ENCODE measurements at places on chromosomes 4 and X.

DNA sequence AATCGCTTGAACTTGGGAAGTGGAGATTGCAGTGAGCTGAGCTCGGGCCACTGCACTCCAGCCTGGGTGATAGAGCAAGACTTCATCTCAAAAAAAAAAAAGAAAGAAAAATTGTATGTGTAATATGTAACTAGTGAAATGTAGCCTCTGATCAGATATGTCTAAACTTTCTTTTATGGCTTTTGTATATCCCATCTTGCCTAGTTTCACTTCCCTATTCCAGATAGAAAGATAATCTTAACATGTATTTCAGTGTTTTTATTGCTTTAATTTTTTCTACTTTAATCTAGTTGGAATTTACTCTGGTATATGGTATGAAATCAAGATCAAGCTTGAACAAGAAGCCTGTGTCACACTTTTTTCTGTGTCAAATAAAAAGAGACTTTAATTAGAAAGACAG lies 1.9 kb upstream of the ZNF41 start:
- no peak for DNase-seq

DNA sequence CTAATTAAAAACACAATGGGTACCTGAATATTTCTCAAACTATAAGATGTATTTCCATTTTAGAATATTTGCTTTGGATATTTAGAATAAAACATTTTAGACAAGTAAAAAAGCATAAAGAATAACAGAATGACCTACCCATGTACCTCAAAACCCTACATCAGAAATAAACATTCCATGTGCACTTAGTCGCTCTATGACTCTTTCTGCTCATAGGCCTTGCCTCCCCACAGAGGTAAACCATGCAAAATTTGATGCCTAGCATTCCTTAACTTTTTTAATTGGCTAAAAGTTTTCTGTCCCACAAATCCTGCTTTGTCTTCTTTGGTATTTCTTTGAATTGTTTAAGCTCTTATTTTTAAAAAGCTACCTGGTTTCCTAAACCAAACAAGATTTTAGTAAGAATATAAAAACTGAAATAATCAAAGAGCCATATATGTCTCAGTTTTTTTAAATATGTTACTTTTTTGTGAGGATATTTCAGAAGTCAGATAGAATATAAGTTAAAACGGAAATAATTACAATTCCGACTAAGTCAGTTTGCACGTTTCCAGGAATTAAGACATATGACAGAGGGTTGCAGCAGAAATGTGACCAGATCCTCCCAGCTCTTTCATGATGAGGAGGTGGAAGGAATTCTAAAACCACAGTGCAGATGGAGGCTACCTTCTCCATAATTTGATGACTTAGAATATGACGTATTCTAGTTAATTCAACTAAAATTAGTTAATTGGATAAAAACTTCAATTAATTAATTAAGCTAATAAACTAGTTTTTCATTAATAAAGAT lies 102.5 kb downstream of the FIP1L1 start:
- DNase-seq: no peak

DNA sequence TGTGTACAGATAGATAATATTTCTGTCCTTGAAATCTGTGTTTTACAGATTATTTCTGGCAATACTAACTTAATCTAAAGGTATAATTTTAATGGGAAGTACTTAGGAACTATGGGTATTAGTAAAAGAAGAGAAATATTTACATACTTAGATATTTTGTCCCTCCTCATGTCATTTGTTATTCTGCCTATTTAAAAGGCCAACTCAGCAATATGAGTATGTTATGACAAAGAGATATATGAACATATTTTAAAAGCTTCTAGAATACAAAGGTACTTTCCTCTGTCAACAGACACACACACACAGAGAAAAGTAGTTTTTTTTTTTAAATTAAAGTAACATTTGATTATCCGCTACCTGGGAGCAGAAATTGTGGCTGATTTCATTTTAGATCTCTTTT lies 7.9 kb downstream of the SLC7A11 start:
- no peak for DNase-seq

- no peak for DNase-seq
These were observed 28.8 kb downstream of the MSL3 start for GRCh38 chrX:11786862-11787261.

DNA sequence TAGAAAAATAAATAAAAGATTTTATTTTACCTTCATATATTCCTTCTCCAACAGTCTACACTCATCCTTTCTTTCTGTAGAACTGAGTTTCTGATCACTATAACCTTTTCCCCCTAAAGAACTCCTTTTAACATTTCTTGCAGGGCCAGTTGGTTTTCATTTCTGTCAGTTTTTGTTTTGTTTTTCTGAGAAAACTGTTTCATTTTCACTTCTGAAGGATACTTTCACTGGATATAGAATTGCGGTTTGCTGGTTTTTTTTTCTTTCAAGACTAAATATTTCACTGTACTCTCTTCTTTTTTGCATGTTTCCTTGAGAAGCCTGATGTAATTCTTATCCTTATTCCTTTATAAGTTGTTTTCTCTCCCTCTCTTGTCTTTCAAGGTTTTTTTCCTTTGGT lies 90.4 kb upstream of the EOLA2 start:
- DNase-seq: no peak

DNA sequence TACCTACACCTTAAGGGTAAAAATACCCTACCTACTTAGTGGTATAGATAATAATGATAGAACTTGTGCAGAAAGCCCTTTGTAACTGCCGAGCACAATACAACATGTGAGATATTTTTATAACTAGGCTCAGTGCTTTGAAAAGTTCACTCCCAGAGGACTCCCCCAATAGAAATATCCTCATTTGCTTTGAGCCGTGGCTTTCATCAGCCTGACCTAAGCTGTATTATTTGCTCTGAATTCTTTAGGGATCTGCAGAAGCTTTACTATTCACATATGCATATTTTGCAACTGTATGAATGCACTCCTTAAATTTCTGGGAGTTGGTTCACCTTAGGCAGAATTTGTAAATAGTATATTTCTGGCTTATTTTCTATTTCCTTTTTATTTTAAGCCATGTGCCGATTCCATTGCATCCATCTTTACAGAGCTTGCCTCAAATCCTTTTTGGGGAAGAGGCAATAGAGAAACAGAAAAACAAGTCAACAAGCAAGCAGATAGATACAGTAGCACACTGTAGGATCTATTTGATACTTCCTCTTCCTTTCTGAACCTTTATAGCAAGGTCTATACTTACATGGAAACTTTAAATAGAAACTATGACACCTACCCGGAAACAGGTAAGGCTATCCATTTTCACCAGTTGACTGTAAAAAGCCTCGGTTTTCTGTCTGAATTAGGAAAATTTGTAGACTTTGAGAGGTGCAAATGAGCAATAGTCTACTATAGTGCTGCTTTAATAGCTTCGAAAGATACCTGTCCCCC lies 242.5 kb upstream of the VCX3A start:
- DNase-seq: no peak

- no peak for DNase-seq
These were observed 264.6 kb upstream of the RASGEF1B start for GRCh38 chr4:81736324-81736723.

DNA sequence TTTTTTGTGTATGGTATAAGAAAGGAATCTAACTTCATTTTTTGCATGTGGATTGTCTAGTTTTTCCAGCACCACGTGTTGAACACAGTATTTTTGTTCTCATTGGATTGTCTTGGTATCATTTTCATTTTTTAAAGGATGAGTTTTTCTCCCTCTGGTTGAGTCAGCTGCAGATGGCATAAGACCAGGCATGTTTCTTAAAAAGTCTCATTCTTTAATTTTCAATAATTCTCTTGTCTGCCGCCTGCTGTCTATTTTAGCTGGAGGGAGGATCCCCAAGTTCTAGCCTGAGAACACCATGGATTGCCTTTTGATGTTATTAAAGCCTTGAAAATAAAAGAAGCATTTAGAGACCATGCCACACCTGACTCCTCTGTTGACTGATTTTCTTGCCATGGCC lies 263.8 kb downstream of the ARHGAP24 start:
- DNase-seq: no peak

GRCh38 chrX:15465347-15465746 lies 27.8 kb downstream of the PIR start:
- no peak for DNase-seq

DNA sequence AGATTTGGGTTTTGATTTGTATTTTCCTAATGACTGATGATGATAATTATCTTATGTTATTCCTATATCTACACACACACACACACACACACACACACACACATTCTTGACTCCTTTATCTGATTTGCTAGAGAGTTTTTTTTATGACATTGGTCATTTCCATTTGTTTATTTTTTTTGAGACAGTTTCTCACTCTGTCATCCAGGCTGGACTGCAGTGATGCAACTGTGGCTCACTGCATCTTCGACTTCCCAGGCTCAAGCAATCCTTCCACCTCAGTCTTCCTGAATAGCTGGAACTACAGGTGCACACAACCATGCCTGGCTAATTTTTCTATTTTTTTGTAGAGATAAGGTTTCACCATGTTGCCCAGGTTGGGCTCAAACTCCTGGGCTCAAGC lies 6.7 kb downstream of the ZNF81 start:
- no peak for DNase-seq

DNA sequence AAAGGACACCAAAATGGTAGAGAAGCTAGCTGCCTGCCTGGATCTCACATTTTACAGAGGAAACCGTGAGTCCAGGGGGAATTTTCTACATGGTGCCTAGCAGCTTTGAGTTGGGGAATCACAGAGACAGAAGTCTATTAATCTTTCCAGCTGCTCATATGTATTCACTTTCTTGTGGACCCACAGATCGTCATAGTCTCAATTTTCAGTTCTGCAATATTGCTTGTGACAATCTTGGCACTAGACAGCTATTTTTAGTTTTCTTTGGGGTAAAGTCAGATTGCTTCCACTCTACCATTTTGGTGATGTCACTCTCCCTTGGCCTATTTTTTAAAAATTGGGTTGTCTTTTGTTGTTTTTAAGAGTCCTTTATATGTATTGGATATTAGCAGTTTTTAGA lies 233.4 kb upstream of the STK26 start:
- DNase-seq: no peak
